ENCODE measurements at places on chromosomes 1 and 21.

DNA sequence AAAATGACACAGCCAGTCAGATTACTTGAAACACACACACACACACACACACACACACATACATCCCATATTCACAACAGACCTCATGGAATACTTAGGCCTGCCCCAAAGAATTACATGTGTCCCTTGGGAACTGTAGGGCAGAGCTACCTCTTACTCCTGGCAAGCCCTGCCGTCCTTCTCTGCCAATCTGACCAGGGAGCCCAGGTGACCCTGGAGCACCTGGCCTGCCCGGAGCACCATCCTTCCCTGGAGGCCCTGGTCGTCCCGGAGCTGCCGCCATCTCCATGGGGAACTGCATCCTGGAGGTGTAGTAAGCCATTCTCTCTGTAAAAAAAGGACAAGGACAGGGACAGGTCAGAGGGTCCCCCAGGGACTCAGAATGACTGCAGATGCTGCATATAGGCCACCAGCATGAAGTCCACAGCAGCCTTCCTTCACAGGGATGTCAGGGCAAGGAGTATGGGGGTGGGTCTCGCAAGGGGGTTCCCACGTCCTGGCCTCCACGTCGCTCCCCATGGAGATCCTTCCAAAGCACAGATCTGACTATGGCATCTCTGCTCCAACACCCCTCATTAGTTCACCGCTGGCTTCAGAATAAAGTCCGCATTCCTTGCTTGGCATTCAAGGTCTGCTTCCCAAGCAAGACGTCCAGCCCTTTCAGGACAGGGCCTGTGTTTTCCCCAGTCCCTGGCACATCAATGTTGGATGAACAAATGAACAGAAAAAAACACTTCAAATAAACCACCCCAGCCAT lies 9.2 kb upstream of the PEF1 start:
- no peak for DNase-seq

DNA sequence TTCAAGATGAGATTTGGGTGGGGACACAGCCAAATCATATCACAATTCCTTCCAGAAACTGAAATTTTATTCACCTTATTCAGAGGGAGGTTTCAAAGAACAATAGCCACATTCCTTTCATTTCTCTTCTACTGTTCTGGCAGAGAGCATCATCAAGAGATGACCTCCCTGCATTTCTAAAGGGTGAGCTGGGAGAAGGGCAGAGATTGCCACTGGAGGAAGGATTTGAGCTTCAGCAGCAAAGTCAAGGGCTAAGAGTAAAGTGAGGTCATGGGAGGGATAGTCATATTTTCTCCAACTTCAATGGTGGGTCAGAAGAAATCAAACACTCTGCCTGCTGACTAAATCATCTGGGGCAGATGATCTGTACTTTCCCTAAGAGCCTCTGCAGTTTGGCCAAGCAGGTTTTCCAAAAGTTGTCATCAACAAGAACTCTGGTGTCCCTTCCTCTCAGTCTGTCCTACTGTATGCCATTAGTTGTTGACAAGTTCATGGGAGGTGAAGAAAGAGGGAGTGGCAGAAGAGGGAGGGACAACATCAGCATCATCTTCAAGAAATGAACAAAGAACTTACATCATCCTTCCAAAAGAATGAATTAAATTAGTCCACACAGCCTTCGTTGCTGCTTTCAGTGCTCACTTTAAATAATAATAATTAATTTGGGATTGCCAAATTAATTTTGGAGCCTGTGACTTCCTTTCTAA lies 298.3 kb downstream of the ASTN1 start:
- DNase-seq: no peak

GRCh38 chr1:29782846-29783507 lies 546.7 kb downstream of the PTPRU start:
- no peak for DNase-seq

- DNase-seq: no peak
These were observed 12.7 kb downstream of the VSIG8 start for GRCh38 chr1:159849626-159850366.

- DNase-seq: no peak
These were observed 84.5 kb downstream of the CAMK2N1 start for GRCh38 chr1:20401405-20402010.

DNA sequence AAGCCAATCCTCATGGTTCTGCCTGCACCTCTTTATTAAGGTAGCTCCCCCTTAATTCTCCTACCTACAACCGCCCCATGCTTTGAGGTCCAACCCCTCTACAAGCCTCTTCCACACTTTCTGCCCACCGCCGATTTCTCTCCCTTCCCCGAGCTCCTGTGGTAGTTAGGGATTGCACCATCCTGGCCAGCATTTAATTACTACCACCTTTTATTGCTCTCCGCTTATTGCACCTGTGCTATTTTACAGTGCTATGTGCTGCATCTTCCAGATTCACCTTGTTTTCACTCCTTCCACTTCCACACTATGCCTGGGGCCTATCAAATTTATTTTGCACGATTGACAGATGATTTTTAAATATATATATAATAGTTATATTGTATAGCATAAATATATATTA lies 29.3 kb upstream of the DNAJC11 start:
- DNase-seq: no peak

GRCh38 chr1:51218570-51218969 lies 17.5 kb upstream of the RNF11 start:
- DNase-seq: no peak

GRCh38 chr1:199040076-199040905 lies 401.5 kb downstream of the PTPRC start:
- DNase-seq: no peak

DNA sequence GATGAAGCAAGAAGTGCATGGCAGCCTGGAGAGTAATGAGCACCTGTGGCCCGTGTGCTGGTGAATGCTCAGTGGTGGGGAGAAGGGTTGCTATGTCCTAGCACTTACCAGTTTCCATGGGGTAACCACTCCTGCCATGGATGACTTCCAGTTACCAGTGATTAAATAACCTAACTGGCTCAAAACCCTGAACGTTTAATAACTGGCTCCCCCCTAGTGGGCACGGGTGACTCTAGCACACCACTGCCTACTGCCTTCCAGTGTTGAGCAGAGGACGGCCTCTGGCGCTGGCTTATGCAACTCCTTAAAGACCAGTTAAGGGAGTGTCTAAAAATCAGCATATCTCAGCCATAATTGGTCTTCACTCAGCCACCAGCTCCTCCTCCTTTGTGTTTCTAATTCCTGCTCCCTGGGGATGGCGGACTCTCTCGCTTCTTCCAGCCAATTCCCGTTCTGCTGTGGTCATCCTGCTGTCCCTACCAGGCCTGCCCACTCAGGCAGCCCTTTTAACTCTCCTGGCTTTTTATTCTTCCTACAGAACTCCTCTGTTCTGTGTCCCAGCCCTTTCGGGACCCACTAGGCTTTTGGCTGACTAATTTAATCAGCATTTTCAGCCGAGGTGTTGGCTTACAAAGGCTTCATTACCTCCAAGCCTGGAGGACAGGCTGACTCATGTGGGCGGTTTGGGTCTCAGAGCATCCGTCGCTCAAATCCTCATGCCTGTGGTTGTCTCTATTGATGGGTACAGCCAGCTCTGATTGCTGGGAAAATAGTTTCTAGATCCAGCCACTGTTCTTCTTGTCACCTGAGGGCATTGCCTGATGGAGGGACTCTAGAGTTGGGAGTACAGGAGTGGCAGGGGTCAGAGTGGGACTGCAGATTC lies 332.4 kb downstream of the CAMTA1 start:
- no peak for DNase-seq

GRCh38 chr1:169809370-169810095 lies 14.8 kb upstream of the METTL18 start:
- DNase-seq: no peak

GRCh38 chr1:8845104-8846097 lies 28.0 kb upstream of the RERE start:
- DNase-seq: no peak

DNA sequence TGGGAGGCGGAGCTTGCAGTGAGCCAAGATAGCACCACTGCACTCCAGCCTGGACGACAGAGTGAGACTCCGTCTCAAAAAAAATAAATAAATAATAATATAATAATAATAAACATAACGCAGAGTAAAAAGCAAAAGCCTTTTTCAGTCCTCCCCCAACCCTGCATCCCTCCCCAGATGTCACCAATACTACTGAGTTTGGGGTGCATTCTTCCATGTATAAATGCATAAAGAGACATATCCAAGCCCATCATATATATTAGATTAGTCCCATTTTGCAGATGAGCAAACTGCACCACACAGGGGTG lies 930 bp upstream of the ADAMTSL4 start:
- DNase-seq: no peak

DNA sequence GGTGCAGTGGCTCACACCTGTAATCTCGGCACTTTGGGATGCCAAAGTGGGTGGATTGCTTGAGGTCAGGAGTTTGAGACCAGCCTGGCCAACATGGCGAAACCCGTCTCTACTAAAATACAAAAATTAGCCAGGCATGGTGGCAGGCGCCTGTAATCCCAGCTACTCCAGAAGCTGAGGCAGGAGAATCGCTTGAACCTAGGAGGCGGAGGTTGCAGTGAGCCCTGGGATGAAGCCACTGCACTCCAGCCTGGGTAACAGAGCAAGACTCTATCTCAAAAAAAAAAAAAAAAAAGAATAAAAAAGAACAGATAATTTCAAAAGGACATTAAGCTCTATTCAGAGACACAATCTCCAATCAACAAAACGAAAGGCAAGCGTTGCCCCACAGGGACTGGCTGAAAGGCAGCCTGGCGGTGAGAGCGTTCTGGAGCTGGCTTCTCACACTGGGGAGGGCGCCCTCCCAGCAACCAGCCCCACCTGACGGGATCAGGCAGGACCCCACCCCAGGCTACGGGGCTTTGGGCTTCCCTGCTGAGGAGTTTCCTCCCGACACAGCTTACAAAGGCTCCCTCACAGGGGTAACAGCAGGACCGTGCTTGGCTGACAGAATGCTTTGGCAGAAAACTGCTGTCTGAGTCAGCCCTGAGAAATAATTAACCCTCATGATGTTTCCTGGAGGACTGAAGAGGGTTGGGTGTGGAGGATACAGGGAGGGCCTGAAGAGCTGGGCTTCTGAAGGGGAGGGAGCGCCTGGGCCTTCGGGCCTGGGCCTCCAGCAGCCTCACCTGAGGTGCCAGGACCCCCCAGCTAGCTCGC lies 31.1 kb upstream of the SRP9 start:
- DNase-seq: peak; percentile 72

- DNase-seq: no peak
These were observed 8.3 kb upstream of the WNT3A start for GRCh38 chr1:227998374-227999055.

- no peak for DNase-seq
These were observed 2.3 kb downstream of the KCNC4 start for GRCh38 chr1:110212169-110213142.

GRCh38 chr1:3547055-3548005 lies 64.0 kb downstream of the MEGF6 start:
- DNase-seq: no peak

- no peak for DNase-seq
These were observed 271.5 kb upstream of the TMEM51 start for GRCh38 chr1:14881775-14882672.

DNA sequence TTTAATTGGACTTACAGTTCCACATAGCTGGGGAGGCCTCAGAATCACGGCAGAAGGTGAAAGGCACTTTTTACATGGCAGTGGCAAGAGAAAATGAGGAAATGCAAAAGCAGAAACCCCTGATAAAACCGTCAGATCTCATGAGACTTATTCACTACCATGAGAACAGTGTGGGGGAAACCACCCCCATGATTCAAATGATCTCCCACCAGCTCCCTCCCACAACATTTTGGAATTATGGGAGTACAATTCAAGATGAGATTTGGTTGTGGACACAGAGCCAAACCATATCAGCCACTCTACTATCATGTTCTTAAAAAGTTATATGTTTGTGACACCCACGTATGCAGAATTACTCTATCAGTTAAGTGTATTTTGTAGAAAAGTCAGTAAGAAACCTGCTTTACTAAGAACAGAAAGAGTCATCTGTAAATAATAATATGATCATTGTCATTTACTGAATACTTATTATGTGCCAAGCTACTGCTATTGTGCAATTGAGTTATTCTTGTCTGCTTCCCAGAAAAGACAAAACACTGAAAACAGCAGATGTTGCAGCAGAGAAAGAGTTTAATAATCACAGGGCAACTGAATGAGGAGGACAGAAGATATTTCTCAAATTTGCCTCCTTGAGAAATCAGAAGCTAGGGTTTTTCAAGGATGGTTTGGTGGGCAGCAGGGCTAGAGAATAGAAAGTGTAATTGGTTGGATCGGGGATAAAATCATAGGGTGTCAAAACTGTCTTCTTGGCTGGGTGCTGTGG lies 207.7 kb upstream of the FGGY start:
- no peak for DNase-seq

- no peak for DNase-seq
These were observed 140.5 kb downstream of the CSMD2 start for GRCh38 chr1:34024485-34024884.

DNA sequence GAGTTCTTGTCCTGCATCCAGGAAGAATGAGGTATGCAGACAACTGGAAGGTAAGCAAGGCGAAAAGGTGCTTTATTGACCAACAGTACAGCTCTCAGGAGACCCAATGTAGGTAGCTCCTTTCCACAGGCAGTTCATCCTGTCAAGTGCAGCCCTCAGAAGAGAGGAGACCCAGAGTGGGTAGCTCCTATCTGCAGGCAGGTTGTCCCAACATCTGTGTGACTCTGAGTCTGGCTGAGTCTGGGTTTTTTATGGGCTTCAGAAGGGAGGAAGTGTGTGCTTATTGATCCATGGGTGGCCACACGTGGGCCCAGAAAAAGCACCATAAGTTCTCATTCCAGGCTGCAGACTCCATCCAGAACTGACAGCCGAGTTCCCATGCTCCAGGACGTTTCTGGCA lies 34.0 kb downstream of the ZNF691 start:
- no peak for DNase-seq

- no peak for DNase-seq
These were observed 84.7 kb upstream of the IRF2BP2 start for GRCh38 chr1:234694661-234695060.

GRCh38 chr1:156821801-156822200 lies 5.2 kb upstream of the SH2D2A start:
- DNase-seq: no peak

DNA sequence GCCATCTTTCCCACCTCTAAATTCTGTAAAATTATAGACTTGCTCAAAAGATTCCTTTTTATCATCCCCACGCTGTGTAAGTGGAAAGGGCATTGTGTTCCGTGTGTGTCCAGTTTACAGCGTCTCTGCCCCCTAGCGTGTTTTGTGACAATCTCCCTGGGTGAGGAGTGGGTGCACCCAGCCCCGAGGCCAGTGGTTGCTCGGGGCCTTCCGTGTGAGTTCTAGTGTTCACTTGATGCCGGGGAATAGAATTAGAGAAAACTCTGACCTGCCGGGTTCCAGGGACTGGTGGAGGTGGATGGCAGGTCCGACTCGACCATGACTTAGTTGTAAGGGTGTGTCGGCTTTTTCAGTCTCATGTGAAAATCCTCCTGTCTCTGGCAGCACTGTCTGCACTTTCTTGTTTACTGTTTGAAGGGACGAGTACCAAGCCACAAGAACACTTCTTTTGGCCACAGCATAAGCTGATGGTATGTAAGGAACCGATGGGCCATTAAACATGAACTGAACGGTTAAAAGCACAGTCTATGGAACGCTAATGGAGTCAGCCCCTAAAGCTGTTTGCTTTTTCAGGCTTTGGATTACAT lies 61.9 kb downstream of the POFUT2 start:
- no peak for DNase-seq

Measured in upper lobe of left lung (tissue), 6 donors.